ENCODE measurements at places on chromosomes 12 and 14.

DNA sequence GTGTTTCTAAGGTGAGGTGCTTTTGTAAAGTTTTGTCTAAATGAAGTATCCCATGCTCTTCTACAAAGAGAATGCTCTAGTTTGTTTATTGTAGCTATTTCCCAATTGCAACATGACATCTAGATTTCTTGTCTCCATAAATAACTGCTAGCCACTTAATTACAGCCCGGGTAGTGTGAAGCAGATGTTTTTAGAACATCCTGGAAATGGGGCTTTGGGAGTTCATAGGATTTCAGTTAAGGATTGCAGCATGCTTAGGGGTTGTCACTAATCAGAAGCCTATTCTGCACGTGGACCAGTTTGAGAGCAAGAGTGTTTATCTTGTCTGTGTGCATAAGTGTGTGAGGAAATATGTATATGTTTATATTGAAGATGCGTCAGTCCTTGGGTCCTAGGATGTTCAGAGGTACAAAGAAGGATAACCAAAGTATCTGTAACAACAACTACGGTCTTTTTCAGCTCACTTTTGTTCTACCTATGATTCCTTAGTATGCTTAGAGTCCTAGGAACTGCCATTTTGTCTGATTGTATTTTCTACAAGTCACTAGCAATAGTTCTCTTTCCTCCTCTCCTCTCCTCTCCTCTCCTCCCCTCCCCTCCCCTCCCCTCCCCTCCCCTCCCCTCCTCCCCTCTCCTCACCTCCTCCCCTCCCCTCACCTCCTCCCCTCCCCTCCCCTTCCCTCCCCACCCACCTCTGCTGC lies 135.3 kb downstream of the ACSS3 start:
- no peak for DNase-seq

GRCh38 chr12:104742551-104743201 lies 215.4 kb downstream of the SLC41A2 start:
- DNase-seq = no peak

DNA sequence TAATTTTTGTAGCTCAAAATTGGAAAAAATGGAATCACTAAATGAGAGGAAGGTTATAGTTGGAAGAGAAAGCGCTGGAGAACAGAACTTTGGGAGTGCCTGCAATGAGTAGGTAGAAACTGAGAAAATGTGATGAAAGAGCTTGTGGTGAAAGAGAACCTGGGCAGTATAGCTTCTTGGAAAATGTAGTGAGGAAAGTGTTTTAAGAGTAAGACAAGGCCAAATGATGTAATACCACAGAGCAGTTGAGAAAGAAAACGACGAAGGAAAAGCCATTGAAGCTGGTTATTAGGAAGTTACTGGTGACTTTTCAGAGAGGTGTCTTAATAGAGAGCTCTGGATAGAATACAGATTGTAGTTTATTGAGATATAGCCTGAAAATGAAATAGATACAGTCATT lies 255.3 kb downstream of the AEBP2 start:
- no peak for DNase-seq

DNA sequence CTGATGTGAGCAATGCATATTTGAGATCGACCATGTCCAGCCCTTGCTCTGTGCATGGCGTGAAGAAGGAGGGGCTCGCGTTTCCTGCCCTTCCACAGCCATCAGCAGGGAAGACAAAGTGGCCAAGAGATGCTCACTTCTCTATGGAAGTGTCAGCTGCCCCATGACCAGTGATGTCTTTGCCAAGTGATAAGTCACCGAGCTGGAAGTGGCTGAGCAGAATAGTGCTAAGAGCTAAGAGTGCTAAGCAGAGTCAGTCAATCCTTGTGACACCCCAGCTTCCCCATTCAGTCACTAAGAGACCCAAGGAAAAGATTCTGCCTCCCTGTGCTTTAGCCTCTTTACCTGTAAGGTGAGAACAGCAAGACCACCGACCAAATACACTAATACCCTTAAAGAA lies 50.5 kb upstream of the CEP83 start:
- no peak for DNase-seq

GRCh38 chr14:91681118-91681517 lies 50.8 kb downstream of the CATSPERB start:
- DNase-seq = no peak

Data from stimulated activated CD4-positive, alpha-beta T cell treated with anti-CD3 and anti-CD28 coated beads, Interleukin-15, amount 100 ng/mL, for 48 hours (primary cell).